NCI-H774 (cell line): ENCODE measurements at places on chromosomes 4 and X.
A peak's percentile ranks its signal among the peaks of the same experiment; 100 is the strongest.

GRCh38 chr4:825063-825970 is 612 bp downstream of the CPLX1 start:
- no peak for DNase-seq

DNA sequence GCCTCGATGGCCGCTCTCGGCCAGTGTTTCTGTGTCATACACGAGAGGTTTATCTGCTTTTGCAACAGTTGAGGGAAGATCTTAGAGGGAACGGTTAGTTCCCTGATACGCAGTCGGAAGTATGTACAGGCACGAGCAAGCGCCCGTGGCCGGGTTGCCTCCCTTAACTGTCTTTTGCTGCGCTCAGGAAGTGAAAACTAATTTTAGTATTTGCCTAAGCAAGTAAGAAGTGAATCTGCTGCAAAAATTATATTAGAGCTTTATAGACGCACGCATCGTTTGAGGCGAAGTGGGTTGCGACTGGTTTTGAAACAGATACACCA is 695 bp downstream of the MTM1 start:
- no peak for DNase-seq

- DNase-seq: no peak
Observed at GRCh38 chrX:130025256-130025655, 42.8 kb downstream of the BCORL1 start.

DNA sequence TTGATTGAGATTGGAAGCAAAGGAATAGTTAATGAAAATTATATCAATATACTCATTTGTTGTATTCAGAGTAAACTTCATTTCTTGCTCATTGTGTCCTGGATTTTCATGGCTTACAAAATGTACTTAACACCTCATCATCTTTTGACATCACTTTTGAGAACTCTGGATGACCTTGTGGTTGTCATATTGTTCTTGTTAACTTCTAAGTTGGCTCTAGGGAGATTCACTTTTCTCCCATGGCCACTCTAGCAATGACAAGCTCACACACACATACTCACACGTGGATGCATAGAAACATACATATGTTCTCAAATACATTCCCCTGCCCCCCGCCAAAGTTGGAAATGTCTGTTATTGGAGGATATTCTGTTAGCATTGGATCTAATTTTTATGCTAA is 15.3 kb downstream of the PHEX start:
- DNase-seq: no peak

GRCh38 chr4:155676430-155676825 is 9.8 kb downstream of the GUCY1A1 start:
- no peak for DNase-seq

DNA sequence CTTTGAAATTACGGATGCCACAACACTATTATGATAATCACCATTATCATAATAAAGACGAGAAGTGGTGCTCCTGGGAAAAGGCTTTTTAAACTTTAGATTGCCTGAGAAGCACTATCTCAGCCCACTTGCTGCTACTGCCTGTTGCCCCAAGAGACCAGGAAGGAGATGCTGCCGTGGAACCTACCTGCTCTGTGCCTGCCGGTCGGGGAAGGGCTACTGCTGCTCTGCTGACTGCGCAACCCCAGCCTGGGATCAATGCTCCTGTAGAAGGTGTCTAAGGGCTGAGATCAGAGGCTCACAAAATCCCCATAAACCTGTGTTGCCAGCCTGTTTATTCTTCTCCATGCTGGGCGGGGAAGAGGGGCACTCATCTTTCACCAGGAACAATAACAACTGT is 145.3 kb upstream of the VCX3B start:
- no peak for DNase-seq

DNA sequence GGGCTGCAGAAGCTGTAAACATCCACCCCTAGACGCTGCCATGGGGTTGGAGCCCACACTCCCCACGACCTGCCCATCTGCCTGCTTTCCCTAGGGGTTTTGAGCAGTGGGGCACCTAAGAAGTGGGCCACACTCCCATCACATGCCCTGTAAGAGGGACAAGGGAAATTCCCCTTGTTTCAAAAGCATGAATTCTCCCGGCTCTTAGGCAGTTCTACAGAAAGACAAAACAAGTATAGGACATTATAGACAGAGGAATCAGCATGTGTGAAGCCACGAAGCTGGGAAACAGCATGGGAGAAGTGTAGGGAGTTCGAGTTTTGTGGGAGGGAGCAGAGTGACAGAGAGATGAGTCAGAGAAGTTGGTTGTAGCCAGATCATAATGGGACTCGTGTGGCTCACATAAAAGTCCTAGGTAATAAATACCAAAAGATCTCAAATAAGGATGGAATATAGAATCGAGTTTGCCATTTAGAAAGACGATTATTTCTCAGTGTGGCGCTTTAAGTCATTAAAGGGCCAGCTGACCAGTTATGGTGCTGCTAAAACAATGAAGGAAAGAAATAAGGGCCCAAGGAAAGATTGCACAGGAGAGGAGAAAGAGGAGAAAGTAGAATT is 23.9 kb downstream of the APOO start:
- DNase-seq: no peak

- DNase-seq: no peak
Observed at GRCh38 chrX:152896450-152896849, 1.4 kb upstream of the ZNF185 start.

DNA sequence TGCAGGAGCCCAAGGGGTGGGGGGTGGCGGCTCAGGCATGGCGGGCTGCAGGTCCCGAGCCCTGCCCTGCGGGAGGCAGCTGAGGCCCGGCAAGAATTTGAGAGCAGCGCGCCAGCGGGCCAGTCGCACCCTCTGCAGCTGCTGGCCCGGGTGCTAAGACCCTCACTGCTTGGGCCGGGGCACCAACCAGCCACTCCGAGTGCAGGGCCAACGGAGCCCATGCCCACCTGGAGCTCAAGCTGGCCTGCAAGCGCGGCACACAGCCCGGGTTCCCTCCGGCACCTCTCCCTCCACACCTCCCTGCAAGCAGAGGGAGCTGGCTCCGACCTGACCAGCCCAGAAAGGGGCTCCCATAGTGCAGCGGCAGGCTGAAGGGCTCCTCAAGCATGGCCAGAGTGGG is 758.2 kb upstream of the INTU start:
- no peak for DNase-seq

GRCh38 chr4:52750819-52751486 is at the start of gene ERVMER34-1:
TSS of gene ERVMER34-1 (minus strand) at chr4:52751425. CDS start at chr4:52745520, 5,905 bp downstream.
- peak; percentile 65 for DNase-seq

GRCh38 chrX:109487640-109488039 is 5.8 kb upstream of the GUCY2F start:
- DNase-seq: no peak

DNA sequence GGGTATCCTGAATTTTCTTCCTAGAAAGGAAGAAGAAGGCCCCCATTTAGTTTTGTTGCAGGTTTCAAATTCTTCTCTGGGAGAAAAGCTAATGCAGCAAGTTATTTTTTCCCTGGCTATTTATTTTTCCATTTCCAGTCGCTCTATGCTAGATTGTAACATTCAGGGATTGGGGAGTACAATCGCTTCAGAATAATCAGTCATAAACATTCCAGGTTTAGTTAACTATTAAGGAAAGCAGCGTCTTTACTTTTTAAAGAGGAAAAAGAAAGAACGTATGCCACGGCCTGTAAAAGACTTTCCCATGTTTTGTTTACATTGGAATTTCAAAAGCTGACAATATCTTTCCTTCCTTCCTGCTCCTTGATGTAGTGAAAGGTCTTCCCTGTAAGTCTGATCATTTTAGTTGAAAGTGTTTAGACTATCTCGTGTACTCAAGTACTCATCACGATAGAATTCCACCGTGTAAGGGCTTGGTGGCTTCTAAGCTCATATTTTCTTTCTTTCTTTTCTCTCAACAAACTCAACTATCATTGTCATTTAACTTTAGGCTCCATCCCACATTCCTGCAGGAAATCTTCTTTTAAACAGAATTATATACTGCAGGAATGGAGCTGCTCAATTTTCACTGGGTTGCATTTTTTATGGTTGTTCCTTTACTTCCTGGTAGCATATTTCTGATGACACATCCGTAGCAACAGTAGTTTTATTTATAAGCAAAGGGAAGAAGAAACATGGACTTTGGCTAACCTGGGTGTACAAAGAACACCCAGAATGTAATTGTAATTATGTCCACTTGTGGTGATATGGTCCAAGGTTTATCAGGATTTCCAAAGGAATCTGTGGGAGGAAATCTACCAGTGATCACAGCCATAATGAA is 213.1 kb upstream of the FAT1 start:
- DNase-seq: no peak

- DNase-seq: no peak
Observed at GRCh38 chr4:163556650-163557391, 62.3 kb downstream of the TMA16 start.

- DNase-seq: no peak
Observed at GRCh38 chrX:16910376-16910775, 36.1 kb upstream of the REPS2 start.

DNA sequence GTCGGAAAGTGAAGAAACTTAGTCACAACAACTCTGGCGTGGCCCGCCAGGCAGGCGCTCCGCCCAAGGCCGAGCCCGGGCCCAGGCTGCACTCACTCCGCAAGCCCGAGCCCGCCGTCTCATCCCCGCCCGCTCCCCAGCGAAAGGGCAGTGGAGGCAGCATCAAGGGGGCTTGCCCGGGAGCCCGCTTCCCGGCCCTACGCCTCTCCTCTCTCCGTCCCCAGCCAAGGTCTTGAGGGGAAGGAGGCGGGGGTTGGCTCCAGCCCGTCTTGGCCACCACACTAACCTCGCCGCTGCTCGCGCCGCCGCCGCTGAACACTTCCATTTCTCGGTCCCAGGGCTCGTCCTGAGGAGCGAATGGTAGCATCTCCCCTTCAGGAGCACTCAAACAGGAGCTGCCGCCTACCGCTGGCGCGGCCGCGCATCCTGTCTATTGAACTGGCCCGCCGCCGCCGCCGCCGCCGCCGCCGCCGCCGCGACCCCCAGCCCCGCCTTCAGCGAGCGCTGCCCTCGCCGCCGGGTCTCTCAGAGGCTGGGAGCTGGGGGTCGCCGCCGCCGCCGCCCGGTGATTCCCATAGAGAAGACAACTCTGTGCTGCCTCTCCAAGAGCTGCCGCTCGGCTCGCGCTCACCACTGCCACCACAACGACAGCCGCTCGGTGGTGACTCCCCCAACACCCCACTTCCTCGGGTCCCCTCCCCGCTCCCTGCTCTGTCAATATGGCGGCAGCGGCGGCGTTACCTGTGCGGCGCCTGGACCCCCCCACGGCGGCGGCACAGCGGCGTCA is at the start of gene RPS6KA6:
Gene RPS6KA6, minus strand, starts transcription at position 667 of the 787 bp plus-strand sequence. Its CDS starts 300 bp downstream, at position 367.
- DNase-seq: peak; percentile 52

GRCh38 chr4:88353324-88353723 is 25.3 kb upstream of the HERC6 start:
- no peak for DNase-seq

DNA sequence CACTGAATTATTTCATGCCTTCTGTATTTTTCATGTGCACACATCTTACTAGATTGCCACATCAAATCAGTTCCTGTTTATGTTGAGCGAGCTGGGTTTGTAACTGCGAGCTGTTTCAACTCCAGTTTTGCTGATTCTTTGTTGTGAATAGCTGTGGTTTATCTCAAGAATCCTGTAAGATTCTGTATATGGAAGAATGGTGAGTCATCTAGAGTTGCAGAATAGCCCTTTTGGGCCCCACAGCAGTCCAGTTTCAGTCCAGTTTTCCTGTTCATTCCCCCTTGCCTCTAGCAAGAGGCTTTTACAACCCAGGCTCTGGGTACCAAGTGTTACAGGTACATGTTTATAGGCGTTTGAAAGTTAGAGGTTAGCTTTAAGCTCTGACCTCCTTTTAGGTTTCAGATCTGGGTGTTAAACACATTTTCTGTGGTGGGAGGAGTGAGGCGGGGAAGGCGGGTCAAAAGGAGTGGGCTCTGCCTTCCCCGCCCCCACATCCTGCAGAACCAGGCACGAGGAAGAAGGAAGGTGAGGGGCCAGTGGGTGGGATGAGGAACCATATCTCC is 32.7 kb downstream of the TBC1D14 start:
- DNase-seq: no peak

DNA sequence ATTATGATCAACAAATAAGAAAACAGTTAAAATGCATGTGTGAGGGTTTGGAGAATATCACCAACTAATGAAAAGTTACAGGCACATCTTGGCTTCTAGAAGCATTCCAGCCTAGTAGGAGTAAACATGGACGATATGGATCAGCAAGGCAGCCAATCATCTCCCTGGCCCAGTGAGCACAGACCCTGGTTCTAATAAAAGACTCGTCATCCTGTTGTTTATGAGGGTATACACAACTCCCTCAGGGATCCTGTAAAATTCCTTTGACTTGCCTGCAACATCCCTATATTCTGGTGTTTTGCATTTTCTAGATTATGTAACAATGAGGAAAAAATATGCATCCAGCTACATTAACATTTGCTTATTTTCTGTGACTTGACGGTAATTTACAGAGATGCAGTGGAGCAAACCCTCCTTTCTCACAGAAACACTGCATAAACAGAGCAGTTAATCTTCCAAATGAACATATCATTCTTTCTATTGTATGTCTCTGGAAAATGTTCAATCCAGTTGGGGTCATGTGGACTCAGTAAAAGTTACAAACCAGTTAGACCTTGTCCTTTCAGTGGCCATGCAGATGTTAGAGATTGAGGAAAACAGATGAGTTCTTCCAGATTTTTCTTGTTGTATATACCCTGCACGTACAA is 88.9 kb upstream of the NDP start:
- DNase-seq: no peak

- DNase-seq: no peak
Observed at GRCh38 chr4:107799669-107800450, 24.9 kb upstream of the SGMS2 start.

- DNase-seq: no peak
Observed at GRCh38 chr4:147821555-147821954, 89.7 kb downstream of the ARHGAP10 start.

- no peak for DNase-seq
Observed at GRCh38 chr4:182496408-182496807, 253.2 kb downstream of the TENM3 start.

DNA sequence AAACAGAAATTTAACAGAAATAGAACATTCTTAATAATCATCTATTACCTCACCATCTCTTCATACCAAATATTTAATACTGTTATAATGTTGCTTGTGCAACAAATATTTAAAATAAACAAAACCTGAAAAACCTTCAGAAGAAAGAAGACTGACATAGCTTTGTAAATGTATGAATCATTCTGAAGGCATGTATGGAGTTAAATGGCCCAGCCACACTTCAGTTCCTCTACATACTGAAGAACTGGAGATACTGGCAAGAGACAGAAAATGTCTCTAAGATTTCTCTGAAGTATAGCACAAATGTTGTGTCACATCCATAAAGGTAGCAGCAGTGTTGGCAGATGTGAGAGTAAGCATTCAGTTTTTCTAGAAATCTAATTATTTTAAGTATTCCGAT is 275.3 kb upstream of the FGF13 start:
- no peak for DNase-seq

DNA sequence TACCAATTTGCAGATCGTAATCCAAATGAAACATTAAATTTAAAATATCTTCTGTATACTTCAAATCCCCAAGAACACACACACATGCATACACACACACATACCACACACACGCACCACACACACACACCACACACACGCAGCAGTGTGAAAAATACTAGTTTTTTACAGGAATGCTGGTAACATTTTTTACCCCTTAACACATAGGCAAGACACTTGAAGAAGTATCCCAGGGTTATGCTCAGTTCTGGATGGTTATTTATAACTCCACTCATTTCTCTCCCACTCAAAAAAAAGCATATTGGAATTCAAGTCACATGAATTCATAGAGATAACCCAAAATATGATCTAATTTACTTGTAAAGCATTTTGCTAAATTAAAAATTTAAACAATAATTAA is 325.5 kb upstream of the SLC7A11 start:
- DNase-seq: no peak

- DNase-seq: no peak
Observed at GRCh38 chr4:66062921-66063320, 392.6 kb upstream of the EPHA5 start.
